ENCODE measurements at places on chromosomes 3 and 15.

- H3K4me1 ChIP-seq, result no peaks in the 10 kb centered on the region
- peaks cover 4% of the 10 kb centered on the region for H3K27me3 ChIP-seq
- H3K36me3 ChIP-seq, result no peaks in the 10 kb centered on the region
- no peak overlapping the region for H3K4me3 ChIP-seq
- H3K27ac ChIP-seq, result no peak overlapping the region
- DNase-seq, result no peak
Measured at GRCh38 chr15:69359722-69360121, 54.4 kb upstream of the KIF23 start.

DNA sequence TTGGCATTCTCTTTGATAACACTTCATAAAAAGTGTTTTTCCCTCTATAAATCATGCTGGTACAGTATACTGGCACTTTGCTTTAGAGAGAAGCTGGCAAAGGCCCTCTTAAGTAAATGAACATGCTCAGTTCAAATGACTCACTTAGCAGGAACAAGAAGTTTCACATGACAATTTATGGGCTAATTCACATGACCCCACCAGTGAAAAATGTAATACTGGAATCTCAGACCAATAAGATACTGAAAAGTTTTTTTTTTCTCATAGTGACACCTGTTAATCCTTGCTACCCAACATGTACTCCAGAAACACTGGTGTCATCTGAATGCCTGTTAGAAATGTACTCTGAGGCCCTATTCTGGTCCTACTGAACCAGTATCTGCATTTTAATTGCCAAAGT is 13.9 kb downstream of the BTBD1 start:
- no peak overlapping the region for H3K27ac ChIP-seq
- DNase-seq, result no peak
- H3K4me1 ChIP-seq, result peaks cover 11% of the 10 kb centered on the region
- peaks cover 31% of the 10 kb centered on the region for H3K36me3 ChIP-seq

- no peak for DNase-seq
- no peak overlapping the region for H3K4me3 ChIP-seq
- no peak overlapping the region for H3K27ac ChIP-seq
- H3K4me1 ChIP-seq, result peaks cover 2% of the 10 kb centered on the region
Measured at GRCh38 chr3:140736863-140737460, 59.1 kb downstream of the TRIM42 start.

DNA sequence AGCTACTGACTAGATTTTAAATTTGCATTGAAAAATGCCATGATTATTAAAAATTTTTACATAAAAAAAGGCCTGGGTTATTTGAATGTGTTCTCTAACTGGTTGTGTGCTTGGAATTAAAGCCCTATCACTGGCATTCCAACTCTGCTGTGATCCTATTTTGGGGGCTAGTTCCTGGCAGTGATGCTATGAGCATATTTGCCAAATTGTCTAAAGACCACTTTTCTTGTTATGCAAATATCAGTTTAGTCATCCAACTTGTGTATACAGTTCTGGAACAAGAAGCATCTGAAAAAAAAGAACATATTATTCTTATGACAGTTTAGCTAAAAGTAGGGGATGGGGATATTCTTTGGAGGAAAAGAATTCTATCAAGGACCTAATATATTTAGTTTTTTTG is 243.4 kb upstream of the ZNF717 start:
- DNase-seq, result no peak
- H3K4me1 ChIP-seq, result no peaks in the 10 kb centered on the region
- no peaks in the 10 kb centered on the region for H3K27me3 ChIP-seq

DNA sequence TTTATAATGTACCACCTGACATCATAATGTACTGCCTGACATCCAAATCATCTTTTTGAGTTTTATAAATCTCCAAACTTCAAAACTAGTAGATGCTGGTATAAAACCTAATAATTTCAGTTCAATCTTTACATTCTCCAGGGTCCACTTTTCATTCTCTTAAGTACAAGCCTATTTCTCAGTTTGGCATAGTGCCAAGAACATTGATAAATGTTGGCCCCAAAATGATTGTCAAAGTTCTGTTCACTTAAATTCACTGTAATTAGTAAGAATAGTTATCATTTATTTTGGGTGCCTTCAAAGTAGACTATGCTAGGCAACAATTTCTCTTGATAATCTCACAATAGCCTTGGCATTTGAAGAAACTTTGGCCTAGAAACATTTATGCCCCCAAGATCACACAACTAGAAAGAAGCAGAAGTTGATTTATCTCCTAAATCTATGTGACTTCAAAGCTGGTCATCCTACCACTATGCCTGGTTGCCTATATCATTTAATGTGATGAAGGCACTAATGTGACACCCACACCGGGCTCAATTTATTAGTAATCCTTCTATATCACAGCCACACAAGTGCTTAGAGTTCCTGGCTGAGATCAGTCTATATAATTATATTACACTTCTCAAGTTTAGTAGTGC is 101.7 kb downstream of the ZNF609 start:
- H3K4me3 ChIP-seq, result no peak overlapping the region
- no peak overlapping the region for H3K27ac ChIP-seq
- H3K4me1 ChIP-seq, result peaks cover 37% of the 10 kb centered on the region
- peaks cover 36% of the 10 kb centered on the region for H3K36me3 ChIP-seq

DNA sequence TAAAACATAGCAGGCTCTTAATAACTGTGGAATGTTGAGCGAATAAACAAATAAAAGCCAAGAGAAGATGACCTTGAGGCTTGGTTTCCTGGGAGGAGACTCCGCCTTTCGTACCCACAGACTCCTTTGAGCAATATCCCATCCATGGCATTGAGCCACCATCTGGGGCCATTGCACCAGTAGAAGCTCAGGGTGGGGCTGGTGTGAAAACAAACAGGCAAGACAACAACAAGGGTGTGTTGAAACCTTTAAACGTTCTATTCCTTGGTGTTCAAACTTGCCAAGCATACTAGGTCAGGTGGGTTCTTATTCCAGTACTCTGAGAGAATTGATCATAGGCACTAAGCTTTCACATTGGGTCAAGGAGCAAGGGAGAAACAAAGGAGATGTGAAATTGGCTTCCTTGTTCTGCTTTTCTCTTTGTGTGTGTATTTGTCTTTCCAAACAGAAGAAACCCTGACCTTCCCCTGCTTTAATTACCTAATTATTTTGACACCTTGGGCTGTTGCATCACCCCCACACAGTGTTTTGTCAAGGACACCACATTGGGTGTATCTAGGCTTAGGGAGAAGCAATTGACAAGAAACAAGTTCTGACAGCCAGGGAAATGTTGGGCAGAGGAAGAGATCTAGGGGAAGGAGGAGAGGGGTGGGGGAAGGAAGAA is 105.1 kb upstream of the BCL6 start:
- H3K36me3 ChIP-seq, result peaks cover 9% of the 10 kb centered on the region
- no peak overlapping the region for H3K4me3 ChIP-seq
- H3K4me1 ChIP-seq, result peaks cover 12% of the 10 kb centered on the region
- no peak for DNase-seq
- peaks cover 4% of the 10 kb centered on the region for H3K27me3 ChIP-seq

- DNase-seq, result no peak
- H3K4me3 ChIP-seq, result no peak overlapping the region
- no peaks in the 10 kb centered on the region for H3K4me1 ChIP-seq
- no peaks in the 10 kb centered on the region for H3K36me3 ChIP-seq
- H3K27me3 ChIP-seq, result peaks cover 28% of the 10 kb centered on the region
Measured at GRCh38 chr15:88681610-88682221, 42.9 kb downstream of the ISG20 start.
